ENCODE measurements at places on chromosomes 13 and 19.

GRCh38 chr19:7597689-7598088, 2.0 kb downstream of the CAMSAP3 start:
- no peak for DNase-seq

GRCh38 chr19:44738603-44739558, 9.6 kb upstream of the BCL3 start:
- DNase-seq, result no peak

DNA sequence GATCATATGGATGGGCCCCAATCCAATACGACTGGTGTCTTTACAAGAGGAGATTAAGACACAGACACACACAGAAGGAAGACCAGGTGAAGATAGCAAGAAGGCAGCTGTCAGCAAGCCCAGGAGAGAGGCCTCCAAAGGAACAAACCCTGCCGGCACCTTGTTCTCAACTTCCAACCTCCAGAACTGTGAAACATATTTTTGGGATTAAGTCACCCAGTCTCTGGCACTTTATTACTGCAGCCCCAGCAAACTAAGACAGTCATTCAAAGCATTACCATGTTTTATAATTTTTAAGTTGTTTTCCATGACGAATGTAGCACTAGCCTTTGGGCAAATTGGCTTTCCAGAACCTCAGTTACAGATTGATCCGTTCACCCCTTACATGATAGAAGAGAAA, 11.3 kb downstream of the STARD13 start:
- no peak for DNase-seq

DNA sequence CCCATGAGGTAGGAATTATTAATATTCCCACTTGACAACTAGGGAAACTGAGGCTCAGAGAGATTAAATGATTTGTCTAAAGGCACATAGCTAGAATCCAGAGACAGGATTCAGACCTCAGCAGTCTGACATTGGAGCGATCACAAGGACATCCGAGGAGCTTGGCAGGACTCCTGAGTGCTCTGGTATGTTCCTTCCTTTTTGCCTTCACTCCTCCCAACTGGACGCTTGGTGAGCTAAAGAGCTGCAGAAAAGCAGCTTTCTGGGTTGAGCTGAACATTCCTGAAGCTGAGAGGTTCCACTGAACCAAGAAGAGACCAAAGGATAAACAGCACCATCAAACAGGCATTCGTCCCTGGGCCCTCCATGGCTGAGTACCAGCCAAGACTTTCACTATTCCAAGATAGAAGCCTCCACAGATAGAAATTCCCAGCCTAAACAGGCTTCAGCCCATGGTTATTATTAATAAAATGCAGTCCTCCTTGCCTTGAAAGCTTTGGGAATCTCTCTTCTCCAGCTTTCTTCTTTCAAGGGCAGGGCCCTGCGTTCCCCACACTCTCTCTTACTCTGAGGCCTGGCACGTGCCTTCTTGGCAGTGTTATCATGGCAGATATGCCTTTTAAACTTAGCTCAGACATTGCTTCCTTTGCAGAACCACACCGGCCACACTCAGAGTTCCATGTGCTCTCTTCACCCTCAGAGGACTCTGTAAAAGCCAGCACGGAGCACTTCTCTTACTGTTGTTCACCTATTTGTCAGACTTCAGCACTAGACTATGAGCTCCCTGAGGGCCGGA, 97.1 kb downstream of the CYSLTR2 start:
- no peak for DNase-seq
